SIG-M5 (cell line): ENCODE measurements at places on chromosomes 6 and 20.

DNA sequence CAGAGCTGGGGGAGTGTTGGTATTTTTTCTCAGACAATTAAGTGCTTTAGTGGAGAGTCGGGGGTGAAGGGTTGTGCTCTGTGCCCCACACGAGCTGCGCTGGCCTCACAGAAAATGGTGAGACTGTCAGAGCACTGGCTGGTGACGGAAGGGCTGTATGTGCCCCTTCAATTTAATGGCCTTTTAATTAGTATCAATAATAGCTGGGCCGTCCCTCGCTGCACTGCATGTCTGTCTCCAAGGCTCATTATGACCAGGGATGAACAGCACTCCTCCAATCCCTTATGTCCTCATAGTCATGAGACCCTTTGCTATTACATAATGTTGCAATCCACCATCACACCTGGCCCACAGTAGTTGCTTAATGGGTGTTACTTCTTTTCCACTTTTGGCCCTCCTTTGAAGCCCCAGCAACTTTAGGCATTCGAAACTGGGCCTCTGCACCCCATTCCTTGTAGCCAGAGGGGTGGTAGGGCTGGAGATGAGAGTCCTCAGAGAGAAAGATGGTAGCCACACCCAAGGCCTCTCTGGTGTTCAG is 9.5 kb upstream of the RALY start:
- DNase-seq = no peak

DNA sequence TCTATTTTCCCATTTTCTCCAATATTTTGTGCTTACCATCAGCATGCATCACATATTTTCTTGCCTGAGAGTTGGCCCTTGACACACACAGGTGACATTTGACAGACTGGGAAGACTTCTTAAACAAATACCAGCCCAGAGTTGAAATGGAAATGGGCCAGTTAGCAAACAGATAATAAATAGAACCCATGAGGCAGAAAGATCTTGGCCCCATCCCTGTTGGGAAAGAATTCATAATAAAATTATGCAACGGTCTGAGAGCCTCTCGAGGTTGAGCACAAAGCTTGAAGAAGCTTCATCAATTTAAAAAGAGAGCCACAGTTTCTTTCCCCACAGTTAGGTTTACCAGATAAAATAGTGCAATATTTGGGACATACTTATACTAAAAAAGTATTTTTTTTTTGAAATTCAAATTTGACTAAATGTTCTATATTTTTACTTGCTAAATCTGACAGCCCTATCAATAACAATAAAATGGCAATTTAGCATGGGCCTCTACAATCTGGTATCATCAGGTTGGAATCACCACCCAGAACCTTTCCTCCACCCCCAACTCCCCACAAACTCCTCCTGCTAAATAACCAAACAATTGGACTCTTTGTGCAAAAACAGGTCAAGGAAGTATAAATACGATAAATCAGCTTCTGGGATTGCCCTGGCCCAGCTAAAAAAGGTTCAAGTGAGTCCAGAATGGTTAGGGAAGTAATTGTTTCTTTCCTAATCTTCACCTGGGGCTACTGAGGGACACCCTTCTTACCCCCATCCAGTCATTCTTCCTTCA is 129.8 kb downstream of the CD164 start:
- DNase-seq = no peak

DNA sequence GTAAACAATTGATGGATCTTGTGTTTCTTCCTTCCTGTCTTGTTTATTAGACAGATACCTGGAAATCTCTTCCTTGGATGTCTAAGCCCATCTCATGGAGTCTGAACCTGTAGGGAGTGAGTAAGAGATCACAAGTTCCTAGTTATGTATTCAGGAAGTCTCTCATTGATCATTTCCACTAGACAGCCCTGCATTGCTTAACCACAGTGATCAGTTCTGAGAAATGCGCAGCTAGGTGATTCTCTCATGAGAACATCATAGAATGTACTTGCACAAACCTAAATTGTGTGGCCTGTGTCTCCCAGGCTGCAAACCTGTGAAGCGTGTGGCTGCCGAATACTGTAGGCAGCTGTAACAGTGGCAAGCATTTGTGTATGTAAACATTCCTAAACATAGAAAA is 39.1 kb downstream of the FAM120B start:
- DNase-seq = no peak

- no peak for DNase-seq
Measured at GRCh38 chr20:829551-829950, 4.0 kb upstream of the FAM110A start.

- no peak for DNase-seq
Measured at GRCh38 chr6:169263836-169264608, 10.4 kb upstream of the THBS2 start.

DNA sequence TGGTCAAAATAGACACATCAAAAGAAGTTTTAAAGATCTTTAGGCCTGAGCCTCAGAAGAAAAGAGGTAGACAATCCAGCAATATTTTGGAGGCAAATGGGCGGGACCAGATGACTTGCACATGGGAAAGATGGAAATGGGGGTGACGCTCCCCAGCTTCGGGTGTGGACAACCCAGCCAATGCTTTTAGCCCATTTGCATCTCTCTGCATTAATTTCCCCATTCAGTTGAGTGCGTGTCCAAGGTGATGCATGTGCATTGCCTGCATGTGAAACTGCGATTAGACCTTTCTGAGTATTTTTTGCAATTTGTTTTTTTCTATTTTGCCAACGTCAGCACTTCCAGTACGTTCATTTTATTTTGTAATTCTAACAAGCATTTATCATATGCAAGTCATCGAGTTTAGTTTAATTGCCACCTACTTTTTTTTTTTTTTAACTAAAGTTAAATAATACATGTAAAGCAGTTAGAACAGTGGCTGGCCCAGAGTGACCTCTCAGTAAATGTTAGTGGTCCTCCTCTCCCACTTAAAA is 24.2 kb downstream of the PDRG1 start:
- no peak for DNase-seq

- peak; percentile 74 for DNase-seq
Measured at GRCh38 chr20:48772183-48772976, 55.4 kb downstream of the PREX1 start.

GRCh38 chr20:3686867-3687321 is 5.1 kb upstream of the ADAM33 start:
- DNase-seq = no peak

- DNase-seq = no peak
Measured at GRCh38 chr20:6265204-6265904, 142.5 kb upstream of the FERMT1 start.

- DNase-seq = no peak
Measured at GRCh38 chr20:22861990-22862389, 173.1 kb upstream of the SSTR4 start.

DNA sequence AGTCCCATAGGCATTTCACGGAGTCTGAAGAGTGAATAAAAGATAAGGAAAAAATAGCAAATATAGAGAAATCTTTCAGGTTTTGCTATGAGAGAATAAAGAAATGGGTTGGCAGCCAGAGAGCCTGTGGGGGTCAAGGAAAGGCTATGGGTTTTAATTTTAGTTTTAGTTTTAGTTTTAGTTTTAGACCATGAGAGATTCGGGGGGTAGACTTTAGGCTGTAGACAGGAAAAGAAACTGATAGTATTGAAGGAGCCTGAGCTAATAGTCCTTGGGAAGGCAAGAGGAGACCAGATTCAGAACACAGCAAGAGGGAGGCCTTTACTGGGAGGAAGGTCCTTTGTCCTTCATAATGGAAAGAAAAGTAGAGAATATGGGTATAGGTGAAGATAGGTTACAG is 19.3 kb downstream of the DOP1A start:
- DNase-seq = no peak
